ENCODE measurements at places on chromosomes 2 and 18.

GRCh38 chr2:208311321-208311720 is 45.3 kb downstream of the PIKFYVE start:
- no peak for DNase-seq

DNA sequence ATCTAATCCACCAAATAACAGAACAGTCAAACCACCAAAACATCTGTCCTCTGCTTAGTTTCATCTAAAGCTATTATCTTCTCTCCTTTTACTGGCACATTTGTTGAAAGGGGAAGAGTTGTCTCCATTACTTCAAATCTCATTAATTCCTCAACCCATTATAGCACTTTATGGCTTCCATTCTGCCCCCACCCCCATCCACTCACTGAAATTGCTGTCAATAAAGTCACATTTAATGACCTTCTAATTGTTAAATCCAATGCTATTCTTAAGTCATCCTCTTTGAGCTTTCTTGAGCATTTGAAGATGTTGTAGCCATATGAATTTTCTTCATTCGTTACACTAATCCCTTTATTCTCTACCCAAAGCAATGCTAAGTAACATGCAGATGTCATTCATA is 5.2 kb downstream of the OXER1 start:
- no peak for DNase-seq

- DNase-seq, result no peak
These were observed 91.4 kb upstream of the AQP4 start for GRCh38 chr18:26956863-26957262.

DNA sequence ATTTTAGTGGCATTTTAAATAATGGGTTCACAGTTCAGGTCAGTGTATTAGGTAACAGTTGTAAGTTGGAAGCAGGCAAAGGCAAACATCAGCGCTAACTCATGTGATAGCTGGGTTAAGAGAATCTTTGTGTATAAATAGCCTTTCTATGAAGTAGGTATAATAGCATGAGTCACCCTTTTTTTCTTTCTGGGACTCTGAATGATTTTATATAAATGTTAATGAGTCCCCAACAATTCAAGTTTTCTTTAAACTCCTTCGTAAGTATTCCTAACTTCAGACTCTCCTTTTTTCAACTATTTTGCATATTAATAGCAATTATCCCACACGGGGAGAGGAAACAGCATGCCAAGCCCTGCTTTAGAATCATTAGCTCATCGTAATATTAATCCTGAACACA is 384.3 kb downstream of the PIK3C3 start:
- no peak for DNase-seq

DNA sequence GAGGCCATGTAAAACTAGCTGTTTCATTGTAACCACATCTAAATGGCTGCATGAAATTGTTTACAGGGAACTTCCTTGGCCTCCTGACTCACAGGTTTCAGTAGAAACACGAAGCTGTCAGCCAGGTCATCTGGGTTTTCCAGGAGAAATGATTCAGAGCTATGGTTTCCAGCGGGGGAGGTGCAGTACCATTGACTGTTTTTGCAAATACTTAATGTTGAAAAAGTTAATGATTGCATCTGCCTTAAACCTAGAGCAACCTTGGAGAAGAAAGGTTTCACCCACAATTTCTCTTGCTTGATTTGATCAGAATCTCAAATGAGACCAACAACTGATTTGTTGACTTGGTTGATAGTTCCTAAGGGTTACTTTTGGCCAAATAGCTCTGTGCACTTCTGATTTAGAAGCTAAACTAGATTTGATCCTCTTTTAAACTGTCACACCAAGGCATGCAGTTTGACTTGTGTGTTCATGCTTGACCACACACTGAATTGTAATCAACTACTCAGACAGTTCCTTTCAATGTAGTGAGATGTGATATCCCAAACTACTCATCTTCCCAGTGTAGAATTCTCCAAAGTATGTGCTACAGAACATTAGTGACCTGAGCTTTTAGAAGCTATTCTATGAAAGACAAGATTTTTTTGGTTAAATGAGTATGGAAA is 193.5 kb upstream of the CHST9 start:
- no peak for DNase-seq

- DNase-seq, result no peak
These were observed 71.1 kb downstream of the DOCK10 start for GRCh38 chr2:224971214-224971613.

- no peak for DNase-seq
These were observed 116.3 kb upstream of the SCN7A start for GRCh38 chr2:166610180-166610912.

GRCh38 chr2:40178971-40179370 is 272.9 kb downstream of the SLC8A1 start:
- DNase-seq, result no peak

- DNase-seq, result no peak
These were observed 1.9 kb downstream of the CTLA4 start for GRCh38 chr2:203869223-203870042.

GRCh38 chr2:175855794-175856453 is 146.1 kb downstream of the LNPK start:
- no peak for DNase-seq

GRCh38 chr2:216918088-216918680 is 58.3 kb upstream of the TNP1 start:
- DNase-seq, result no peak

- DNase-seq, result no peak
These were observed 385.1 kb upstream of the POU3F3 start for GRCh38 chr2:104468846-104469245.

DNA sequence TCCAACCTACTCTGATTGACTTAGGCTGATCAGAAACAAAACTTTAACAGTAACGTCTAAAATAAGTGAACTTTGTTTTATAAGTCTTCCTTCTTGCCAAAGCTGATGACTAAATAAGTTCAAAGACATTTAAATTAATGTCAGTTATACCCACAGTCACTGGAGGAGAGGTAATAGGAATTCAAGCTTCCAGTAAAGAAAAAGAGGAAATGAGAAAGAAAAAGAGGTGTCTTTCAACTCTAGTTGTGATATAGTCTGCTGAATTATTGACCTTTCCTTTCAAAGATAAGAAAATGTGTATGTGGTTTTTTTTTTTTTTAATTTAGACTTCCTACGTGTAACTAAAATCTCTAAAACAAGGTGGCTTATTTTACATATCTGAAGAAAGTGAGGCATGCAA is 191.5 kb downstream of the SLC8A1 start:
- no peak for DNase-seq

- DNase-seq, result no peak
These were observed 54.5 kb upstream of the ACMSD start for GRCh38 chr2:134783912-134784311.

- no peak for DNase-seq
These were observed 468.2 kb upstream of the POU3F3 start for GRCh38 chr2:104385743-104386142.

DNA sequence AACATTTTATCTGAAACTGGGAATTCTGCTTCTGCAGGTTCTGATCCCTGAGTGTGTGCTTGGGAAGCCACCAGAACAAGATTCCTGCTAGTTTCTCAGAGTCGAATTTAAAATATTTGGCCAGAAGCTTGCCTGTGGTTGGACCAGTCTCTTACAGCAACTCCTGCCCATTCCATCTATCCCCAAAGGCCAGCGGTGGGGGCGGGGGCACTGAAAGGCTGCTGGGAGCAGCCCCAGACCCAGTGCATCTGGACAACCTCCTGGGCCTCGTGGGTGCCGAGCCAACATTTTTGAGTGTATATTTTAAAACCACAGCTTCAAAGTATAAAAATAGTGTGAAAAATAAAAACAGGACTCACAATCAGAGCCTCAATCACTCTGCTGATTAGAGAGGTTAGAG is 38.6 kb upstream of the ZFP36L2 start:
- no peak for DNase-seq

GRCh38 chr2:54610700-54611099 is 112.8 kb upstream of the EML6 start:
- no peak for DNase-seq

GRCh38 chr18:49227441-49228165 is 232.8 kb downstream of the DYM start:
- DNase-seq, result no peak

GRCh38 chr2:123785332-123785731 is 239.8 kb upstream of the CNTNAP5 start:
- DNase-seq, result no peak

DNA sequence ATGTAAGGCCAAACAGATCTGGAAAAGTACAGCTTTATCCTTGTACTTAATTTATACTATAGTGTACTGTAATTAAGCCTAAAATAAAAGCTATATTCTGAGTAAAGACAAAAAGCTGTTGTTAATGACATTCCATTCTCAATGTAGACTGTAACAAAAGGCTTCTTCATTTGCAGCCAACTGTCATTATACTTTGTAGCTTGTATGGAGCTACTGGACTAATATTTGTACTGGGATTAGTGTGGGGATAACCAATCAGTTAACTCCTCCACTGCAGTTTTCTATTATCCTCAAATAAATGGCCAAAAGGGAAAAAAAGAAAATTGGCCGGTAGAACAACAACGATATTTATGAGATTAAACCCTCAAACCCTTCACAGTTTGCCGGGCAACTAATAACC is 66.5 kb downstream of the STK39 start:
- no peak for DNase-seq

- DNase-seq, result no peak
These were observed 89.8 kb upstream of the ITGA4 start for GRCh38 chr2:181367411-181367810.

DNA sequence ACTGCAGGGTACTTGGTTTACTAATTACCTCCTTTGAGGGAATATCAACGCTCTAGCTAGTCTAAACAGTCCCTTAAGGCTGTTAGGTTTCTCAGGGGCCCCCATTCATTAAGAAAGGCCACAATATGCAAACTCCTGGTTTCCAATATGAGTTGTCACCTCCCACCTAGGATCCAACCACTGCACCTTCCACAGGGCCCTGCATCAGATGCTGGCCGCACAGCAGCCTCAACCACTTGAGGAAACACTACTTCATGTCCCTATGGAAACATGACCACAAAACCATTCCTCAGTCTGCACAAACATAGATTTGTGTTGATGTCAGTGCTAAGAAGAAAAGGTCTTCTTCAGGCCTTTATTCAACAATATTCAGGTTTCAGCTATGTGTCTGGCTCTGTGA is 40.9 kb downstream of the STAT4 start:
- no peak for DNase-seq

- DNase-seq, result no peak
These were observed 5.6 kb upstream of the DNMT3A start for GRCh38 chr2:25347205-25347815.

DNA sequence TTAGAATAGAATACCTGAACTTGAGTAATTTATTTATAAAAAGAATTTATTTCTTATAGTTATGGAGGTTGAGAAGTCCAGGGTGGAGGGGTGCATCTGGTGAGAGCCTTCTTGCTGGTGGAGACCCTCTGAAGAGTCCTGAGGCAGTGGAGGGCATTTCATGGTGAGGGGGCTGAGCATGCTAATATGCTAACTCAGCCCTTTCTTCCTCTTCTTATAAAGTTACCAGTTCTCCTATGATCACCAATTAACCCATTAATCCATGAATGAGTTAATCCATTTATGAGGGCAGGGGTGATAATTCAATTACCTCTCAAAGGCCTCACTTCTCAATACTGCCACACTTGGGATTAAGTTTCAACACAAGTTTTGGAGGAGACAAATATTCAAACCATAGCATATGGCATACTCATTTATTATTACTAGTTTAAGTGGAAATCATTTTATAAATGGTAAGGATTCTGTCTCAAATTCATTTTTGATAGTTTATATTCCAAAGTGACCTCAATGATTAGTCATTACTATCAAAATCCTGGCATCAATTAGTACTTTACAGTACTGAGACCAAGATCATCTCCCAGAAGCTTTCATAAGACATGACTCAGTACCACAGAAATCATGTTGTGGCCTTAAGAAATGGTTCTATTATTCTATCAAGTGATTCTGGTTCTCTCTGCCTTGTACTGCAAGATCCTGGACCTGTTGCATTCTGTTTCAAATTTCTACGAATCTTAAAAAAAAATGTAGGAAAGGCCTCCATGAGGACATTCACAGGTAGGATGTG is 5.5 kb downstream of the ZNF396 start:
- DNase-seq, result no peak

GRCh38 chr2:56287508-56287907 is 103.7 kb downstream of the CCDC85A start:
- no peak for DNase-seq

- no peak for DNase-seq
These were observed 204.1 kb downstream of the PIK3C3 start for GRCh38 chr18:42159146-42159545.

DNA sequence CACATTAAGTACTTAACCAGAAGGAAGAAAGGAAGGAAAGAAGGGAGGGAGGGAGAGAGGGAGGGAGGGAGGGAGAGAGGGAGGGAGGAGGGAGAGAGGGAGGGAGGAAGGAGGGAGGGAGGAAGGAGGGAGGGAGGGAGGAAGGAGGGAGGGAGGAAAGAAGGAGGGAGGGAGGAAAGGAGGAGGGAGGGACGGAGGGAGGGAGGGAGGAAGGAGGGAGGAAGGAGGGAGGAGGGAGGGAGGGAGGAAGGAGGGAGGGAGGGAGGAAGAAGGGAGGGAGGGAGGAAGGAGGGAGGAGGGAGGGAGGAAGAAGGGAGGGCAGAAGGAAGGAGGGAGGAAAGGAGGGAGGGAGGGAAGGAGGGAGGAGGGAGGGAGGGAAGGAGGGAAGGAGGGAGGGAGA is 363.3 kb downstream of the MBD2 start:
- DNase-seq, result no peak

GRCh38 chr2:125272651-125273050 is 1247.6 kb downstream of the CNTNAP5 start:
- DNase-seq, result no peak

DNA sequence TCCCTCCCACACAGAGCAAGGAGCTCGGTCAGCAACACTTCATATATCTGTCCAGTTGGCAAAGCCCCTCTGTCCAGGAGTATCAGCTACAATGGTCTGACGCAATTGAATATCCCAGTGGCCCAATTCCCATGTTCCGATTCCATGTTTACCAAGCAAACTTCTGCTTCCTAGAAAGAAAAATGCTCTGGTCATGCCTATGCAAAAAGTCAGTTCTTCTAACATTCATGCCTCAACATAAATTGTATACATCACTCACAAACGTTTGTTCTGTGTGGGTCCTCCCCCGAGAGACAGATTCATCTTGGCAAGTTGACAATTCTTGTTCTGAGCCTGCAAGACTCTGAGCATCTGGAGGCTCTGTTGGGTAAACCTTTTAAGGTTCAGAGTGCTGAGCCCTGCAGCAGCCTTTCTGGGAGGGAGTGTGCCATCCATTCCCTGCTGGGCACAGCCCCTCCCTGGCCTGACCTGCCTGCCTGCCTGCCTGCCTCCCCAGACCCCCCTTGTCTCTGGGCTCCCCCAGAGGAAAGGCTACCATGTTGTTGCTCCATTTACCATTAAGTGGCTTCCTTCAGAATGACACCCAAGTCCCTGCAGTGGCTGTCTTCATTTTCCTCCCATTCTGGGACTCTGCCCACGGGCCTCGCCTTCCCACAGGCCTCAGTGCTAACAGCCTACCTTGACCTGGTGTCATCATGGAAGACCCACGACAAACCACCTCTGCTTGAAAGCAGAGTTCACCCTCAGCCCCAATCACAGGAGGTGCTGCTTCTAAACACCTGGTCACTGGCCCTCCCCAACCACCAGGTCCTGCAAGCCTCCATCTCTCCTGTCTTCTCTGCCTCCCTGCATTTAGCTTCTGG is 37.6 kb upstream of the TAF1B start:
- peak; percentile 41 for DNase-seq
